ENCODE measurements at places on chromosomes 5 and 9. TPM values are rescaled to one million over a fixed set of nuclear protein-coding genes. Genes with fewer than 3 reads are reported as not detected.

EMB gene
- 181 TPM for total RNA-seq

GPRIN1 gene
- total RNA-seq, result 4.2 TPM

IRX1 gene
- total RNA-seq, result not detected

TAF1L gene
- total RNA-seq, result not detected

QRFP gene
- total RNA-seq, result not detected

FAM221B gene
- not detected for total RNA-seq

AUH gene
- total RNA-seq, result 34.8 TPM

HAVCR1 gene
- 3.7 TPM for total RNA-seq

IFNA13 gene
- total RNA-seq, result not detected

CLIC3 gene
- 4.9 TPM for total RNA-seq

EQTN gene
- total RNA-seq, result not detected

FAXDC2 gene
- not detected for total RNA-seq

PCDHB10 gene
- total RNA-seq, result not detected

SHROOM1 gene
- total RNA-seq, result 2.7 TPM

ADAMTS12 gene
- not detected for total RNA-seq

ORM2 gene
- not detected for total RNA-seq

ADAMTS6 gene
- 1.7 TPM for total RNA-seq

DIRAS2 gene
- total RNA-seq, result not detected

CMYA5 gene
- 0.08 TPM for total RNA-seq

KCNIP1 gene
- not detected for total RNA-seq

SAPCD2 gene
- 26.8 TPM for total RNA-seq

WDR31 gene
- 0.85 TPM for total RNA-seq

SLC6A3 gene
- total RNA-seq, result not detected

NSG2 gene
- not detected for total RNA-seq

AJM1 gene
- 8.7 TPM for total RNA-seq

NPR3 gene
- total RNA-seq, result not detected

DNAI1 gene
- total RNA-seq, result not detected

PIP5KL1 gene
- 1.5 TPM for total RNA-seq

PCDHA7 gene
- total RNA-seq, result not detected

C5orf52 gene
- not detected for total RNA-seq

FIBCD1 gene
- total RNA-seq, result not detected

SLC25A48 gene
- not detected for total RNA-seq

PLPPR1 gene
- not detected for total RNA-seq

MAP3K1 gene
- 49.5 TPM for total RNA-seq

TNFSF8 gene
- total RNA-seq, result 34.8 TPM

ROR2 gene
- 2.1 TPM for total RNA-seq

NR4A3 gene
- total RNA-seq, result 3.2 TPM

DRD1 gene
- not detected for total RNA-seq

EIF4E1B gene
- not detected for total RNA-seq

ACTBL2 gene
- not detected for total RNA-seq

LRRC14B gene
- not detected for total RNA-seq

DUSP1 gene
- total RNA-seq, result 17.0 TPM

F2RL1 gene
- total RNA-seq, result 0.78 TPM

GPR150 gene
- total RNA-seq, result 1.7 TPM

GNAQ gene
- total RNA-seq, result 28.0 TPM
